T-helper 17 cell (primary cell): ENCODE measurements at places on chromosomes 11 and 22.

DNA sequence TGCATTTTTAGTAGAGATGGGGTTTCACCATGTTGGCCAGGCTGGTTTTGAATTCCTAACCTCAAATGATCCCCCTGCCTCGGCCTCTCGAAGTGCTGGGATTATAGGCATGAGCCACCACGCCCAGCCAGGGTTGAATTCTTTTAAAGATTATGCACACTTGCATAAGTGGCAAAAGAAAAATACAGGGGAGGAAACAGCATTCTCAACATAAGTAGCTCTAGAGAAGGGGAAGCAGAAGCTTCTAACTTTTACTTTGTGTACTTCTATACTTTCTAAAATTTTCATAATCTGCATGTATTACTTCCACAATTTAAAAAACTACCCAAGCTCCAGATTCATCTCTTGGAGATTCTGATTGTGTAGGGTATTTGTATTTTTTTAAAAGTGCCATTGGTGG, 108.0 kb downstream of the SLC1A2 start:
- DNase-seq = no peak

DNA sequence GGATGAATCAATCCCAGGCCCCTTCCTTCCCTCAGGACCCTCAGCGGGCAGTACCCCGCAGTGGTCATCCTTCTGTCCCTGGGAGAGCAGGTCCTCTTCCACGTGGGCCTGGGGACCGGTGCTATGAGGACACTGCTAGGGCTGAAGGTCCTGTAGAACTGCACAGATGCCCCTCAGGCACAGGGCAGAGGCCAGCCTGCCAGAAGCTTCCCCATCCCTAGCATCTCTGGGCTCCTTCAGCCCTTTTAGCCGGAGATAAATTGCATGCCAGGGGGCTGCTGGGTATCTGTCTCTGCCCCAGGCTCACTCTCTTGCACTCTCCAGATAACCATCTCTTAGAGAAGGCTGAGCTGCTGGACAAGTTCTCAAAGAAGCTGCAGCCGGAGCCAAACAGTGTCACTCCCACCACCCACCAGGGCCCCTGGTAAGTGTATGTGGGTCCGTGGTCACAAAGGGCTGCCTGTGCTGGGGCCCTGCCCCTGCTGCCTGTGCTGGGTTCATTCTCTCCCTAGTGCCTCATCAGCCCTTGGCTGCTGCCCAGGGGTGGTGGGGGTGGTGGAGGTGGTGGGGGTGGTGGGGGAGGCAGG, 2.3 kb downstream of the ATG16L2 start:
- DNase-seq = no peak

DNA sequence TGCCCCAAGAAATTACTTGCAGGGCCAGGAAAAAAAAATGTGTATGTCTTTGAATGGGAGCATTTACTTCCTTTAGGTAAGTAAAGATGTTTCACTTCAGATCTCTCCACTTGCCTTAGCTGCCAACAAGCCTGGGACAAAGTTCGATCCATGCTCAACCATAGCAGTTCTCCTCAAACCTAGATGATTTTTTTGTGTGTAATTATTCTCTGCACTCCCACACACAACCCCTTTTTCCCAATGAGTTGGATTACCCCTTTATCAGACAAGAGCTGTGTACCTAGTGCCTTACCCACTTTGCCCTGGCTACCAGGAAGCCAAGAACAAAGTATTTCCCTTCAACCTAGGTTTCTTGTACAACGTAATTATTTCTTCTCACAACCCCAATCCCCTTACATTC, 35.6 kb downstream of the TPBGL start:
- DNase-seq = no peak

DNA sequence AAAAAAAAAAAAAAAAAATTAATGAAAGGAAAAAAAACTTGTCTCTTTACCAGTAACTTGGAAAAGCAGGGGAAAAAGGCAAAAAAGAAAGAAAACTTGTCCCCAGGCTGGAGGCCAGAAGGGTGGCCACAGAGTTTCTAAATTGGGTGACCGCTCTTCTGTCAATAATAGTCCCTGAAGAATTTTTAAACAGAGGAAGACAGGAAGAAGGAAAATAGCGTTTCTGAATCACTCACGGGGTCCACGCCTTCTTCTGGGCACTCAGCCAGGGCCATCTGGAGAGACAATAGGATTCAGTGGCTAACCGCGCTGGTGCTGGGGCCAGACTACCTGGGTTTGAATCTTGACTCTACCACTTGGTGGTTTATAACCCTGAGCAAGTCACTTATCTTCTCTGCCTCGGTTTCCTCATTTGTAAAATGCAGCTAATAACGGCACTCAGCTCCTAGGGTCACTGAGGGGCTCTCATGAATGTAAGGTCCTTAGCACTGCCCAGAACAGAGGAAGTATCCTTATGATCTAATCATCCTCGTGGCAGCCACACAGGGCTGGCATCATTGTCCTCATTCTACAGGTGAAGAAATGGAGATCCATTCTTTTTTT, 7.0 kb downstream of the C11orf86 start:
- no peak for DNase-seq

- DNase-seq = no peak
Observed at GRCh38 chr11:63882555-63883242, 34.3 kb downstream of the RCOR2 start.

- peak; percentile 23 for DNase-seq
Observed at GRCh38 chr11:106087815-106088435, 10.5 kb downstream of the AASDHPPT start.

DNA sequence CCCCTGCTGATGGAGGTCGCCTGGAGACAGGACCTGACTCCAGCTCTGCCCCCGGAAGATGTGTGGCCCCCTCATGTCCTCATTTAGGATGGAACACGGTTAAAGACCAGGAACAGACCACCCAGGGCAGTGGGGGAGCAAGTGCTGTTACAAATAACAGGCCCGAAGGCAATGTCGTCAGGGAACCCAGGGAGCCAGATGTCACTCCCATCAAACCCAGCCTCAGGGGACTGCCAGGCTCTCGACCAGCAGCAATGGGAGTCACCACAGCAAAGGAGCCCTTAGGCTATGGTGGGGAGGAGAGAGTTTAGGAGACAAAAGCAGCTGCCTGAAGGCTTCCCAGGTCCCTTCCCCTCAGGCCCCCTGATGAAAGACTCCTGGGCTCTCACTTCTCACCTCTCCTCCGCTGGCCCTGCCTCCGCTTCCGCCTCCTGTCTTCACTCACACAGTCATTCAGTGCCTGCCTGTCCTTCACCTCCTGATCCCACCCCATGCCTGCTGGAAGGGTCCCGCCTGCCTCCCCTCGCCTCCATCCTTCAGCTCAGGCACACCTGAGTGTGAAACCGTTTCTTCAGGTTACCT, 4.4 kb downstream of the RPS19BP1 start:
- no peak for DNase-seq

GRCh38 chr11:57306161-57306876, 18.4 kb downstream of the TNKS1BP1 start:
- no peak for DNase-seq

DNA sequence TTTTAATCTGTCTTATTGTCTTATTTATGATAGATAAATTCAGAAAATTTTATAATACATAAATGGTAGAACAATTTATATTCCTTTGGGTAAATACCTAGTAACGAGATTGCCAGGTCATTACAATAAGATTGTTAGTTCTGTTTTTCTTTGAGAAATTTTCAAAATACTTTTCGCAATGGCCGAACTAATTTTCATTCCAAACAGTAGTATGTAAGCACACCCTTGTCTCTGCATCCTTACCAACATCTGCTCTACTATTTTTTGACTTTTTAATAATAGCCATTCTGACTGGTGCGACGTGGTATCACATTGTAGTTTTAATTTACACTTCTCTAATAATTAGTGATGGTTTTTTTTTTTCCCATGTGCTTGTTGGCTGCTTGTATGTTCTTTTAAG, 351.4 kb upstream of the LUZP2 start:
- DNase-seq = no peak

- DNase-seq = no peak
Observed at GRCh38 chr11:58863697-58864096, 19.2 kb upstream of the GLYATL2 start.

- no peak for DNase-seq
Observed at GRCh38 chr11:1308743-1309497, 512 bp downstream of the TOLLIP start.

DNA sequence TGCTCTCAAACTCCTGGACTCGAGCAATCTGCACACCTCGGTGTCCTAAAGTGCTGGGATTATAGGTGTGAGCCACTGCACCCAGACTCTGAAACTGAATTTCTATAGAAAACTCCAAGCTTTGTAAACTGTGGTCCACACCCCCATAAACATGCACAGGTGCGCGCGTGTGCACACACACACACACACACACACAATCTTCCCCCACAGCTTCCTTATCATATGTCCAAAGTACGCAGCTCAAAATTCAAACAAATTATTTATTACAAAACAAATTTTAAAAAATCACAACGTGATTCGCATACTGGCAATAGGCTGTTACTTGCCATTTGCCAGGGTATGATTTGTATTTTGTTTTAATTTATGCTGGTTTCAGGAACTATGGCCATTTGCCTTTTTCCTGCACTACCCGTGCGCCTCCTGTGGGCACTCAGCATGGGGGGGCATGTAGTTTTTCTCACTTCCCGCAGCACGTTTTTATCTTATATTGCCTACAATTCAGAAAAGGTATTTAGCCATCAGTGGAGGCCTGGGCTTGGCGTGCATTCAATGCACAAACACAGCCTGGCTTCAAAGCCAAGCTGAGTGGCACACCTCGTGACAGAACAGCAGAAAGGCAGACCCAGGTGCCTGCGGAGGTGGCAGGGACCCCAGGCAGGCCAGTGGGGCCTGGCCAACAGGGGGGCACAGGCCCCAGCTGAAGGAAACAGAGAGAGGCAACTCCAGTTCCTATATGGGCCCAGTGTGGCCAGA, 10.8 kb upstream of the SNX32 start:
- no peak for DNase-seq

DNA sequence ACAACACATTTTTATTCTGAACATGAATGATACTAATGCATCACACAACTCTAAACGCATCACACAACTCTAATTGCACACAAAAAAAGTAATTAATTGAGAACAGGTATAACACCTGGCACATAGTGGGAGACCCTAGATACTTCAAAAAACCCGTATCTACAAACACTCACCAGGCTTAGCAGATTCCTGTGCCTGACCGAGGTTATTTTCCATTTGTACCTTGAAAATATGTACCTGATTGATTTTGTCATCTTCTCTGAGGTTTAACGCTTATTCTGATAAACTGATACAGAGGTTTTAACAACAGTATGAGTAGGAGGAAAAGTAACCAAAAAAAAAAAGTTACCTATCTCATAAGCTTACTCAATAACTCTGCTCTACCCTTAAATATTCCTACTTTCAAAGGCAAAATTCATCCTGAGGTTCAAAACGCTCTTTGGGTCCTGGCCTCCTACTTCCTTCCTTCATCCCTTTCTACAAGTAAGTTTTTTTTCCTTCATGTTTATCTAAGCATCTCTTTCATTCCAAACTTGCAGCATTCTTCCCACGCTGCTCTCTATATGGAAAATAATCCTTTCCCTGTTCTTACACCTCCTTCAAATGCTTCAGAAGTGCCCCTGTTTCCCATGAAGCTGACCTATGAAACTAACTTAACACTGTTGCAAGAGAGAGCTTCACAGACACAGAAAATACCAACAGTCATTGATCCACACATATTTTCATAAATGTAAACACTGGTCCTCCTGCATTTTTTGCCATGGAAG, 73.3 kb downstream of the ETS1 start:
- no peak for DNase-seq

GRCh38 chr22:29310863-29311339, 4.5 kb downstream of the GAS2L1 start:
- DNase-seq = peak; percentile 32

DNA sequence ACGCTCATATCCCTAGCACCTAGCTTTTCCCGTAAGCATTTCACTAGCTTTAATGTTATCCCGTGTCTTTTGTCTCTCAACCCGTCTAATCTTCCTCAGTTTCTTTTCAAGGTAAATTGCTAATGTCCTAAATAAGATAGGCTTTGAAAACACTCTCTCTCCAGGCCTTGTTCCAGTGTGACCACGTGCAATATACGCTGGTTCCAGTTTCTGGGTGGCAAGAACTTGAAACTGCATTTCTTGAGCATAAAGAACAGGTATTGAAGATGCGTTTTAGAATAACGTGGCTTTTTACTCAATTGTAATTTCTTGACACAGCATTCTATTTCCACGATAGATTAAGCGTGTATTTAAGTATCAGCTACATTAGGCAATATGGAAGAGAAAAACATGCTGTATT, 1.1 kb downstream of the CDC45 start:
- no peak for DNase-seq

DNA sequence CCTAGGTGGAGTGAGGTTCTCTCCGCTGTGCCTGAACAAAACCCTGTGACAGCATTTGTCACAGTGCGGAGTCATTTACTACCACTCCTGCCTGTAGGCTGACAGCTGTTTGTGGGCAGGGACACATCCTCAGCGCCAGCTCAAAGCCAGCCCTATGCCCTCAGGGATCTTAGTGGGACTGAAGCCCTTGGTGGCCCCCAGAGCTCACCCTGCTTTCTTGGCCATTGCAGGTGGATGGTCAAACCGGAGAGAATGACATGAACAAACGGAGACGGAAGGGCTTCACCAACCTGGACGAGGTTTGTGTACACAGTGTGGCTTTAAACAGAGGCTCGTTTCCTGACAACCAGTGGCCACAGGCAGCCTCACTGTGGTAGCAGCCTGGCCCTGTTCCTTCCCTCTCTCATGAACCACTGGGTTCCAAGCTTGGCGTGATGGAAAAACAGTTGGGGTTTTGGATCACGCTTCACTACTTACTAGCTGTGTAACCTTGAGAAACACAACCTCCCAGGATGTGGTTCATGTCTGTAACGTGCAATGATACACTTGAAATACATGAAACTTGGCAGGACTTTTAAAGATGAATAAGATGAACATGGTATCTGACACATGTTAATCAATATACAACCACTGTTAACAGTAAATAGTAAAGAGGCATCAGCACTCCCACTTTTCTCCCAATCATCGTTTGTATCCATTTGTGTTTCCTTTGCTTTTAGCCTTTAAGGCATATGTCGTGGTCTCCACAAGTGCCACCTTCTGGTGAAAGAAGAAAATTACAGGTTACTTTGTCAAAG, 125.8 kb downstream of the MICAL2 start:
- no peak for DNase-seq

GRCh38 chr11:96391698-96392307, 2.0 kb downstream of the JRKL start:
- no peak for DNase-seq

DNA sequence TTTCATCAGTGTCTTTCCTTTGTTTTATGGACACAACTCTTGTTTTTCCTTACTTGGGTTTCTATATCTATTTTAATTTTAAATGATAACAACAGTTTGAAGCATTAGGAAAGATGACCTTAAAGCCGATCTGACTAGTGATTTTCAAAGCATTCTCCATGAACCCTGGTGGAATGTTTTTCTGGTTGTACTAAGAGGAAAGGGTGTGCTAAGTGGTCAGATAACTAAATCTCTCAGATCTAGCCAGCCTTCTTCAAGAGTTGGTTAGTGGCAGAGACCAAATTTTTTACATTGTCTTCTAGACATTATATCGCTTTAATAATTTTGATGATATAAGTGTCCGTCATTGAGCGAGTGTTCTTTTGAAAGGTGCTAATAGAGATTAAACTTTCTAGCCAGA, 134.4 kb downstream of the METTL15 start:
- DNase-seq = no peak
